ENCODE measurements at places on chromosomes 5 and 9.

GRCh38 chr5:138876811-138877210 lies 1.7 kb upstream of the LRRTM2 start:
- no peak for DNase-seq

DNA sequence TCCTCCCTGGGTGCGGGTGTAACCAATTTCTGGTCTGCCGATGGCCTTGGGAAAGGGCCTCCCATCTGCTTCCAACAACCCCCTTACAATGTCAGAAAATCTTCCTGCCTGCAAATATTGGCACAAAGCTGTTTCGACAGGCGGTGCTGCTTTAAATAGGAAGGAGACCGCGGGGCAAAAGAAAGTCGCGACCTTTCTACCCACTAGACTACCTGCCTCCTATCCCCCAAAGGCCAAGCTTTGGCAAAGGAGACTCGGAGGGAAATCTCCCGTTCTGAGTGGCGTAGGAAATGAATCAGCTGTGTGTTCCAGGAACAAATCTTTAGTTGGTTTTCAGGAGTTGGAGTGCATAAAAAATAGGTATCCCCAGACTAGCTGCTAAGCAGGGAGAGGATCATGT lies 36.8 kb upstream of the NFIB start:
- DNase-seq = no peak

GRCh38 chr9:81535542-81536241 lies 153.7 kb downstream of the TLE1 start:
- DNase-seq = no peak

GRCh38 chr5:76521240-76521758 lies 101.9 kb downstream of the F2RL2 start:
- no peak for DNase-seq
